ENCODE measurements at places on chromosomes 11 and 22. TPM values are rescaled to one million over a fixed set of nuclear protein-coding genes. Genes with fewer than 3 reads are reported as not detected.

Gene HBB
- not detected for total RNA-seq

Gene MUC2
- not detected for total RNA-seq

Gene MN1
- total RNA-seq: under 0.01 TPM

Gene ACR
- not detected for total RNA-seq

Gene KCNK4
- not detected for total RNA-seq

Gene ART5
- total RNA-seq: 0.75 TPM

Gene FAT3
- total RNA-seq: 6.2 TPM

Gene JAM3
- total RNA-seq: 86.5 TPM

Gene NLRP14
- 0.50 TPM for total RNA-seq

Gene RFPL1
- total RNA-seq: not detected

Gene EFEMP2
- 37.7 TPM for total RNA-seq

Gene C2CD3
- total RNA-seq: 8.7 TPM

Gene MCHR1
- 0.50 TPM for total RNA-seq

Gene CHRM1
- total RNA-seq: not detected

Data from uterine smooth muscle cell (primary cell).